ENCODE measurements at places on chromosomes 11 and 22.

DNA sequence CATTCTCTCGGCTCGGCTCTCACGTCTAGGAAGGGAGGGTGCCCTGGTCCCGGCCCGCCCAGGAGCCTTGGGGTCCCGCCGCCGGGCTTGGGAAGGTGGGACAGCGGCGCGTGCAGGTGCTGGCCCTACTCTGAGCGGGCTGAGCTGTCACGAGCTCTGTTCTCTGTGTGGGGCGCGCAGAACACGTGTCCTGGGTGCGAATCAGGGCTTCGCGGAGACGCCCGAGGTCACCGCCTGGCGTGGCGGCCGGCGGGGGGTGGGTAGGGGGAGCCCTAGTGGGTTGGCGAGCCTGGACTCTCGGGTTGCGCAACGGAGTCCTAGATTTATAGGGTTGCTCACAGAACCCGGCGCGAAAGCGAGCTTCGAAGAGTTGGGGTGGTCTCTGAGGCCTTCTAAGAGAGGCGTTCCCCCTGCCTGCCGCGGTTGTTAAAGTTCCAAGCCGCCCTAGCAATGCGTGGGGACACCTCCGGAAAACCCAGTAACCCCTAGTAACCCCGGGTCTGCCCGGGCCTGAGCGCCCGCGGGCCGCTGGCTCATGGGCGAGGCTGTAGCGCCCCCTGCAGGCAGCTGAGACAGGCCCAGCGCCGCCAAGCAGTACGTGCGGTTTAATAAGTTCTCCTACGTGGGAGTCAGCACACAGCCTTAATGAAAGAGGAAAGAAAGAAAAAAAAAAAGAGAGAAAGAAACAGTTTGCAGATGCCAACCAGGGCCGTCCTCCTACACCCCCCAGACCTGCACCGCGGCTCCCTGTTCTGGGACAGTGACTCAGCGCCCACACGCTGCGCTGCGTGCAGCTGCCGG, 2.7 kb downstream of the ADM start:
- DNase-seq = peak; percentile 89

GRCh38 chr11:133204158-133204557, 328.1 kb downstream of the OPCML start:
- DNase-seq = no peak

DNA sequence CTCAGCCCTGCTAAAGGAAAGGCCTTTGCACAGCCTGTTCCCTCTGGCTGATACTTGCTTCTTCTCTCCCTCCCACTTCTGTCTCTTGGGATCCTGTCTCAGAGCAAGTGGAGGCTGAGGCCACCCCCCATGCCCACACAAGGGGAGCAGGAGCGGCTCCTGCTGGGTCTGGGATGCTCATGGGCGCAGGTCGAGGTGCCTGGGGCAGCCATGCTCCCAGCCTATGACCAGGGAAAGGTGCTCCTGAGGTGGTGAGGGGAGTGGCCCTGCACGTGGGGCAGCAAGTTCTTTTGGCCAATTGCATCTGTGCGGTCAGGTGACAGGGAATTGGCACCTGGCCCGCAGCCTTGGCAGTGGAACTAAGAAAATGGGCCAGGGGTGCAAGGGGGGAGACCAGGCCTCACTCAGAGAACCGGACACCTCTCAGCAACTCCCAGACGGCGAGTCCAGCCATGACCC, 1.5 kb downstream of the MAPK11 start:
- peak; percentile 78 for DNase-seq

DNA sequence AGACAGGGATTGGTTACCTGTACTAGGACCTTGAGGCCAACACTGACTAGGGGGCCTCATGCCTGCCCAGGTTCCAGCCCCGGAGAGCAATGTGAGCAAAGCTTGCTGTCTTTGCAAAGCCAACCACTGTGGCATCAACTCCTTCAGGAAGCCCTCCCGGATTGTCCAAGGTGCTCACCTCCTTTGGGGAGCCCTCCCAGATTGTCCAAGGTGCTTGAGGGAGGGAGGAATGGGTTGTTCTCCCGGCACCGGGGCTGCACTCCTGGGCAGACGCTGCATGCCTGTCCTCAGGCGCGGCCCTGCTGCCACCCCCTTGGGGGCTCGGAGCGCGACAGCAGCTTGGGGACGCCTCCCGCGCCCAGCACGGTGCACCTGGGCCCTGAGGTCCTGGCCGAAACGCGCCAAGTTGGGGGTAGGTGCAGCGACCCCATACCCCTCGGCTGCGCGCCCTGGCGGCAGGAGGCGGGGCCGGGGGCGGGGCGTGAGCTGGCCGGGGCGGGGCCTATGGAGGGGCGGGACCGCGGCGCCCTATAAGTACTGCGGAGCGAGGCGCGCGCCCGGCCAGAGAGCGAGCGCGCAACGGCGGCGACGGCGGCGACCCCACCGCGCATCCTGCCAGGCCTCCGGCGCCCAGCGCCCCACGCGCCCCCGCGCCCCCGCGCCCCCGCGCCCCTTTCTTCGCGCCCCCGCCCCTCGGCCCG, at the start of gene CD81:
Gene CD81, plus strand, starts transcription at position 560 of the 701 bp plus-strand sequence. CDS start 240 bp downstream, outside the sequence.
- DNase-seq = peak; percentile 66

- no peak for DNase-seq
Observed at GRCh38 chr11:46386674-46387073, 4.9 kb downstream of the CHRM4 start.

DNA sequence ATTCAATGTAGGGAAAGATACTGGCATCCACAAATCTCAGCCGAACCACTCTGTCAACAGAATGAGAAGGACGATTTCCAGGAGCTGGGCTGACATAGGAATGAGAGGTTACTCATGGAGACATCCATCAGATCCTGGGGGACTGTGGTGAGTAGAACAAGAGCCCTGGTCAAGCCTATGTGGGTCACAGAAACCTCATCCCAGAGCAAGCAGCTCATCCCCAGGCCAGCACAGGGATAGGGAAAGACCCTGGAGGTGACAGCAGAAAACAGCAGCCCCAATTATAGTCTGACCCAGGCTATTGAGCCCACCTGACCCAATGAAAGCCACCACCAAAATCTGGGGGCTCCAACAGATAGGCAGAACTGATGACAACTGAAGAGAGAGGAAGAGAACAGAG, 128.0 kb upstream of the SERPIND1 start:
- DNase-seq = no peak

- DNase-seq = peak; percentile 89
Observed at GRCh38 chr11:112797092-112797491, 164.1 kb upstream of the NCAM1 start.

- DNase-seq = peak; percentile 16
Observed at GRCh38 chr11:9893474-9893873, 229.6 kb downstream of the SWAP70 start.

- DNase-seq = no peak
Observed at GRCh38 chr11:3102641-3102921, 45.4 kb upstream of the CARS1 start.

DNA sequence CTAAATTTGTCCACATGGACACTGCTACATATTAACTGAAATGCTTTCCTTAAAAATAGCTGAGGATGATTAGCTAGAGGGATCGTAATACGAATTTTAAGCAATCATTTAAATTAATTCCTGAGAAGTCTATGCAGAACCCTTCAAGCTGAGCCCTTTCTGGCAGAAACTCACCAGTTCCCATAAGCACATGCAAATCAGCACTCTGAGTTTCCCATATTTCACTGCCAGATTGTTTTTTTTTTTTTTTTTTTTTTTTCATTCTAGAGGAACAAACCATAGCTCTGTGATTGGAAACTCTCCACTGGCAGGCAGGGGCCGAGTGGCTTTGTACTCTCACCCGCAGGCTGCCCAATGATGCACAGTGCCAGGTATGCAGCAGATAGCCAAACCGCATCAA, 145.6 kb downstream of the EFCAB6 start:
- DNase-seq = no peak

DNA sequence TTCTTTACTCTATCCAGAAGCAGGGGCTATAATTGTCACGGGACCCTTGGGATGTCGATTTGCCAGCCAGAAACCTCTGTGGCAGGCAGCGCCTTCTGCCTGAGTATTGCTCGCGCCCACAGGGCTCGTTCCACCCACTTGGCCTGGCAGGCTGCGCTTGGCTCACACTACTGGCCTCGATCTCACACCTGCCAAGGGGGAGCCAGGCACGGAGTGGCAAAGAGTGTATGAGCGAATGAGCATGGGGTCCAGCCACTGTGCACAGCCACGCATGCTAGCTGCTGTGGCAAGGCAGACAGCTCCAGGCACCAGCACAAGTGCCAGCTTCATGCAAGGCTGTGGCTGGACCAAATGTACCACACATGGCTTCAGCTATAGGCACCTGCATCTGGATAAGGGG, 599.8 kb downstream of the DLG2 start:
- no peak for DNase-seq

- DNase-seq = no peak
Observed at GRCh38 chr22:21612858-21613257, 17.0 kb downstream of the YDJC start.

GRCh38 chr11:10208131-10208575, 85.9 kb downstream of the SBF2 start:
- peak; percentile 66 for DNase-seq

- peak; percentile 40 for DNase-seq
Observed at GRCh38 chr11:131389582-131389981, 19.2 kb downstream of the NTM start.

DNA sequence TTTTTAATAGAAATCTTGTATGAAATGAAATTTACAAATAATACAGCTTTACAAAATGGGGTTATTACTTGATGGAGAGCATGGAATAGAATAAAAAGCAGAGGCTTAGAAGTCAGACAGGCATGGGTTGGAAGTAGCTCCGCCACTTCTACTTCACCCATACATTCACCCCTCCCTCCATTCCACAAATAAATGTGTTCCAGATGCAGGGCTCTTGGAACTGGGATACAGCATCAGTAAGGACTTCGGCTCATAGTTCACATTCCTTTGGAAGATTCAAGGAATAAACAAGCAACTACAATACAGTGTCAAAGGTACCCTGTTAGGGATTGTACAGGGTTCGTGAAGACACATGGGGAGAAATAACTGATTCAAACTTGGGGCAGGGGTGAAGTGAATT, 156.8 kb downstream of the WNT11 start:
- no peak for DNase-seq

DNA sequence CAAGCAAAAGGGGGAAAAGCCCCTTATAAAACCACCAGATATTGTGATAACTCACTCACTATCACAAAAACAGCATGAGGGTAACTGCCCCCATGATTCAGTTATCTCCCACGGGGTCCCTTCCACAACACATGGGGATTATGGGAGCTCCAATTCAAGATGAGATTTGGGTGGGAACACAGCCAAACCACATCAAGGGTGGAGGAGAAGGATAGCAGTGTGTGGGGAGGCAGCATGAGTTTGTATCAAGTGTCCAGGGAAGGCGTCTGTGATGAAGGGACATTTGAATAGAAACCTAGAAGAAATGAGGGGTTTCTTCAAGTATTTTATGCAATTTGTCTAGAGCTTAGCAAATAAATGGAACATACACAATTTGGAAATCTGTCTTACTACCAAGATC, 98.2 kb downstream of the SLC1A2 start:
- DNase-seq = peak; percentile 43

- no peak for DNase-seq
Observed at GRCh38 chr22:43344520-43344787, 1.3 kb upstream of the SCUBE1 start.

DNA sequence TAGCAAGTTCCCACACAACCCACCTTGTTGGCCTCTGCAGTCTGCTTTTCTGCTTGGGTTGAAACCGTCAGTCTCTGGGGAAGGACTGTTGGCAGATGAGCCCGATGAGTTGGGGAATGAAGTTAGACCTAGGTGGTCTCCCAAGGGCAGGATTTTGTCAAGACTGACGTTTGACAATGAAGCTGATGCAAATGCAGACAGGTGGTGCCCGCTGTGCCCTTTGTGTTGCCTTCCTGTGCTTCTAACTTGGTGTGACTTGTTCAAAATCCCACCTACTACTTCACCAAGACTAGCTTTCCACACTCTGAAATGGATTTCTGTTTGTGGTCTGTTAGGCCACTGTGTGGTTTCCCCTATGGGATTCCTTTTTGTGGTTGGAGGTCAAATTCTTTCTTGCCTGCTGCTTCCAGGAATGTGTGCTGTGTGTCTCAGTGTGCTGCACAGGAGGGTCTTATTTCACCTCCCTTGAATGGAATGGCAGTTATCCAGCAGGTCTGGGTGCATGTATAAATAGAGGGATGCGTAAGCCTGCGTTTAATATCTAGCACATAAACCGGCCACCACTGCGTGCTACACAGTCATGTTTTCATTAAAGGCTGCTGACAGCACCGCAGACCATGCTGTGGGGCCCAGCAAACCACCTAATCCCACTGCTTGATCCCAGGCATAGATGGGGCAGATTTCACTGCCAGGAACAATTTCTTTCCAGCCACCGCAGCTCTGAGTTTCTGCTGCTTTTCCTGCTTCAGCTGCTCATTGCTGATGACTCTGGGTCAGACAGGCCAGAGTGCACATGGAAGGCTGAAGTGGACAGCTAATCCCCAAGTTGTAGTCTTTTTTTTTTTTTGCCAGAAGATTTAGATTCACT, 44.8 kb downstream of the ADAMTS8 start:
- DNase-seq = no peak

DNA sequence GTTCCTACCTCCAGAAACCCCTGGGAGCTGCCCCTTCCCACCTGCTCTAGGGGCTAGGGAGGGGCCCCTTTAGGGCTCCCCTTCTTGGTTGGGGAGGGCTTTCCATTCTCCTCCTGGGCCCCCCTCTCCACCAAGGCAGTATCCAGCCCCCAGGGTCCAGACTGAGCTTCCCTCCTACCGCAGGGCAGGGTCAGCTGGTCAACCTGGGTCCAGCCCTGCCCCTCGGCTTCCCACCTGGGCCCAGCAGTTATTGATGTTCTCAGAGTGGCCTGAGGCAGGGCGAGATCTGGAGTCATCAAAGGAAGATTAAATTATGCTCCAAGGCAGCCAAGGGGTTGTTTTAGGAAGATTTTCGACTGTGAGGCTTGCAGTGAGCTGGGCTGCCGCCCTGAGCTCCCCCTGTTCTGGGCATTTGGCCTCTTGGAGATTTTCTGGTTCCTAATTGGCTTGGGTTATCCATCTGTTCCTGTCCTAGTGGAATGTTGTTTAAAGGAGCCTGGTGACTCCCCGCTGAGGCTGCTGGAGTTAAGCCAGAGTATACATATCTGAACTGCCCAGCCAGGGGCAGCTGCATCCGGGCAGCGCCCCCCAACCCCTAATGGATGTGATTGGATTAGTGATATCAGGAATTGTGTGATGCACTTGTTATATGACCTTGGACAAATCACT, 1.8 kb upstream of the SLC22A8 start:
- DNase-seq = peak; percentile 72

- no peak for DNase-seq
Observed at GRCh38 chr11:118219732-118220131, 5.1 kb downstream of the JAML start.

GRCh38 chr11:34208266-34209135, 103.1 kb downstream of the NAT10 start:
- no peak for DNase-seq
